NCI-H1105 (cell line): ENCODE measurements at places on chromosomes 5 and 9.

DNA sequence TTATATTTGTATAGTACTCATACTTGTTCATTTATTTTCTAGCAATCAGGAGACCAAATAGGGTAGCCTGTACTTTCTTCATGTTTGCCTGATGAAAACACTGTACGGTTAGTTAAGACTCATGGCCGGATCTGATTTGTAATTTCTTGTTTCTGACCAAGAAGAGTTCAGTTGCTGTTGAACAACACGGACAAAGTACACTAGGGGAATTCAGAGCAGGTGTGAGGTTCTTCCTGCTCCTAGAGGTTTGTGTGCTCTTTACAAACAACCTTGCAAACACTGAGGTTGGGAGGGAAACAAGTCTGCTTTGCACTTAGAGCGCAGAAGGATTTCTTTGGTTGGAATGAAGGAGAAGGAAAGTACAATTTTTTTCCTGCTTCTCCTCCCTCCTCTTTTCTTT lies 69.7 kb downstream of the TRIO start:
- DNase-seq: no peak

GRCh38 chr9:113511047-113511521 lies 47.6 kb downstream of the RGS3 start:
- DNase-seq: peak; percentile 68

GRCh38 chr5:157816682-157817386 lies 42.1 kb downstream of the CLINT1 start:
- no peak for DNase-seq

- no peak for DNase-seq
Observed at GRCh38 chr5:149367972-149368645, 10.3 kb downstream of the PCYOX1L start.

- DNase-seq: no peak
Observed at GRCh38 chr5:159833846-159834245, 82.4 kb upstream of the ADRA1B start.

DNA sequence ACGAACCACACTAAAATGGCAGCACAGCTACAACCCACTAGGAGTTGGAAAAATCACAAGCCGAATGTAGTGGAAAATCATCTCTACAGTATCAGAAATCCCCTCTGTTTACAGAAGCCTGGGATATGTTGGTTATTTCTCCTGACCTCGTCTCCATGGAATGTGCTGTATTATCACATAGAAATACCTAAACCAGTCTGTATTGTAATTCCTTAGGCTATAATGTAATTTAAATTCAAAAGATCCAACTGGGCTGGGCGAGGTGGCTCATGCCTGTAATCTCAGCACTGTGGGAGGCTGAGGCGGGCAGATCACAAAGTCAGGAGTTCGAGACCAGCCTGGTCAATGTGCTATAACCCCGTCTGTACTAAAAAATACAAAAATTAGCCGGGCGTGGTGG lies 244.8 kb upstream of the MPDZ start:
- DNase-seq: no peak

- DNase-seq: no peak
Observed at GRCh38 chr5:7372399-7372798, 23.5 kb upstream of the ADCY2 start.

DNA sequence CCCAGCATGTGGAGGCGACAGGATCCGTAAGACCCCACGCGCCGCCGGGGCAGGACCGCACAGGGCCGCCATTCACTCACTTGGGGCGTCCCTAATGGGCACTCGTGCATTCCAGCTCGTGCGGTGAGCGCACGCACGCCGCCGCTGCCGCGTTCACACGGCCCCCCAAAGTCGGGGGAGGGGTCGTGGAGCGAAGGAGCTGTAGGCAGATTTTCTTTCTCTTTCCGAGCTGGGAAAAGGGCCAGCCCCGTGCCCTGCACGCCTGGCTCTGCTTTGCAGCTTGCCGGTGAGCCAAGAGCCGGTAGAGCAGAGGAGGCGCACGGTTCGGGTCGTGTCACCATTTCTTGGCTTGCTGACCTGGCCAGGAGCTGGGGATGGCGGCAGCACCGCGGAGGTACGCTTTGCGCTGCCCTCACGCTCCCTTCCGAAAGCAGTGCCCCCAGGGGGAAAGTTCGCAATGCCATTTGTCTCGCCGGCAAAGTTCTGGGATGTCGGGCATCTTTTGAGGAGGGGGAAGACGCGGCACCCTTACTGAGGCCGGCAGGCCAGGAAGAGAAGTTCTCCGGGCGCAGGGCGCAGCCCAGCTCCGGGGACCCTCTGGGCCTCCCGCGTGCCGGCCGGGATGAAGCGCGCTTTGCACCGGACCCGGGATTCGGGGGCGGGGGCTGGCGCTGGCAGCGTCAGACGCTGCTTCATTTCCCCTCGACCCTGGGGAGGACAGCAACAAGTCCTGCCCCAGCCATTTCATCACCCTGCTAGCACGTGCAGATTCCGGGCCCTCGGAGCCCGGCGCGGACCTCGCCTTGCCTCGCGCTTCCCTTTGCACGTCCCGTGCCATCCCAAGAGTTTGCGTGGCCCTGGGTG lies 898 bp downstream of the STC2 start:
- DNase-seq: no peak

DNA sequence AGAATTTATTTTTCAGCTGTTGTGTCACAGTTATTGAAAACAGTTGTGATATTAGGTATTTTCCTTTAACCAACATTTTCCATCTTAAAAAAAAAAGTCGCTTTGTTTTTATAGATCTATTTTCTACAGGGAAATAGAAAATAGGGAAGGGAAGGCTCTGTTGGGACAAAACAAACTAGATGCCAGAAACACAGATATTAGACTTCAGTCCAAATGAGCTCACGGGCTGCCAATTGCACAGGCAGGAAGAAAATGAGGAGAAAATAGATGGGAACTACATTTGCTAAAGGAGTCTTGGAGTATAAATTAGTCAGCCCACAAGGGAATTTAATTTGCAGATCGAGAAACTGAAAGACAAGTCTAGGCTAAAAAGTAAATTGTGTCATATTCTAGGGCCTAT lies 21.4 kb upstream of the ISOC1 start:
- no peak for DNase-seq

- DNase-seq: no peak
Observed at GRCh38 chr5:159096924-159097783, 2.6 kb downstream of the EBF1 start.

DNA sequence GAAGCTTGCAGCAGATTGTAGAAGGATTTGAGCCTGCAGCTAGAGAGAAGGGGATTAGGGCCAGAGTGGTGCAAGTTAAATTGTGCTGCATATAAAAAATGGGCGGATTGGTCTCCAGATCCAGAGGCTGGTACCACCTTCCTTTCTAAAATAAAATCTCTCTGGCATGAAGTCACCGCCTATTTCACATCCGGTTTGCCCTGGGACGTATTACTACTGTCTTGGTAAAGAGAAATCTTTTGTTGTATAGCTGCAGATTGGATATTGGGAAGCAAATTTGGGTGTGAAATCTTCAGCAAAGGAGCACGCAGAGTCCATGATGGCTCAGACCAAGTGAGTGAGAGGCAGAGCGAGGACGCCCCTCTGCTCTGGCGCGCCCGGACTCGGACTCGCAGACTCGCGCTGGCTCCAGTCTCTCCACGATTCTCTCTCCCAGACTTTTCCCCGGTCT lies at the start of gene GABRA1:
GABRA1 (plus strand) TSS at position 180 of the 451 bp plus-strand sequence. CDS start 2,691 bp downstream, outside the sequence.
- peak; percentile 10 for DNase-seq
